ENCODE measurements at places on chromosomes 11 and 22.

DNA sequence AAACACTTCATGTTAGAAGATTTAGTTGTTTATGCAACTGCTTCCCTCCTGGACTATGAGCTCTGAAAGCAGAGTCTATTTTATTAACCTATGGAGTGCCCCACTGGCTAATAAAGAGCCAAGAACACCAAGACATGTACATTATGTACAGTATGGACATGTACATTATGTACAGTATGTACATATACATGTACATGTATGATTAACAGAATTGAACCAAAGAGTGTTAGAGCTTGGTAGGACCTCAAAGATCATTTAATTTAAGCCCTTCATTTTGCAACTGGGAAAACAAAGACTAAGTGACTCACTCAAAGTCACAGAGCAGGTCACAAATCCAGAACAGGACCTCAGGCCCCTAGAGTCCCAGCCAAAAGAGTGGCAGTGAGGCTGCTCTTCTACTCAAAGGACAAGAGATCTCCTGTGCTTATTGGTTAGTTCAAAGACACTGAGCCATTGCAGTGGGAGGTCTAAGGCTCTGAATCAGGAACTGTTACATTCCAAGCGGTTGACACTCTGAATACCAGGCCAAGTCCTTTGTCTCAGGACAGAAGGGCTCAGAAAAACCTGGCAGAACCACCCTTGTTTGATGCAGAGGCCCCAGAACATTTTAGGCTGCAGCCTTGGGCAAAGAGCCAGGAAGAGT, 103.8 kb downstream of the FAM168A start:
- DNase-seq: no peak

DNA sequence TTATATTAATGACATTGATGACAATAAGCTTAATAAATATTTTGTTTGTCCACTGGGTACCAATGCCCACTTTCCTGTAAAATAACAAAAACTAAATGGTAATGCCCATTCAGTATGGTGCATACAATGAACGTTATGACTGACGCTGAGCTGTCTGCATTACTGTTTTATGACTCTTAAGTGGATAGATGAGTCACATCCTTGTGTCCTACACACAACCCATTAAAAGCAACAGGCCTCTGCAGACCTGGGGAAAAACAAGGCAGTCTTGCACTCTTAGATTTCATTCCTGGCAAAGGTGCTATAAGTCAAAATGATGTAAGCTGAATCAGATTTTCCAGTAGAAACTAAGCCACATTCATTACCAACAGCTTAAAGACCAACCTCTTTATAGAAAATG, 176.3 kb upstream of the TMEM45B start:
- no peak for DNase-seq

DNA sequence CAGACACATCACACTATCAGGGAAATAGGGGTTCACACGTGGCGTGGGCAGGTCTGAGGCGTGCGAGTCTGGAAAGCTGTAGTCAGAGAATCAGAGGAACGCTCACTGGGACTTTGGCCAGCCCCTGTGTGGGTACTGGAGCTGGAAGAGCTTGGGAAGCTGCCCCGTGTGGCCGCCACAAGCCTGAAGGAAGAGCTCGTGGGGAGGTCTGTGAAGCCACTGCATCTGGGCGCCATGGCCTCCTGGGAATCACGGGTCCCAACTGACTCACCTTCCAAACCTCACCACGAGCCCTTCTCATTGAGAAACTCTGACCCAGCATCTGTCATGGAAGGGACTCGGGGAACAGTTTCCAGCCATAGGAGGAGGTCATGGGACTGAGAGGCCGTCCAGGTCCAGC, 5.9 kb upstream of the MRGPRF start:
- DNase-seq: no peak

DNA sequence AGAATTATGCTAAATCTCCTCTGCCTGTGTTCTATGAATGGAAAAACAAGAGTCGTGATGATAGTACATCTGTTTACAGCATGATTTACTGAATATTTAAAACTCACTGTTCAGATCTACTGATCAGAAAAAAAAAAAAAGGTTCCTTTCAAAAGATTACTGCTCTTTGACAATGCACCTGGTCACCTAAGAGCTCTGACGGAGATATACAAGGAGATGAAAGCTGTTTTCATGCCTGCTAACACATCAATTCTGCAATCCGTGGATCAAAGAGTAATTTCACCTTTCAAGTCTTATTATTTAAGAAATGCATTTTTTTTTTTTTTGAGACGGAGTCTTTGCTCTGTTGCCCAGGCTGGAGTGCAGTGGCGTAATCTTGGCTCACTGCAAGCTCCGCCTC, 30.7 kb downstream of the CLTCL1 start:
- no peak for DNase-seq

- DNase-seq: no peak
Observed at GRCh38 chr11:12410006-12410728, 32.8 kb downstream of the PARVA start.

GRCh38 chr11:44007481-44008087, 40.2 kb upstream of the ACCSL start:
- no peak for DNase-seq

DNA sequence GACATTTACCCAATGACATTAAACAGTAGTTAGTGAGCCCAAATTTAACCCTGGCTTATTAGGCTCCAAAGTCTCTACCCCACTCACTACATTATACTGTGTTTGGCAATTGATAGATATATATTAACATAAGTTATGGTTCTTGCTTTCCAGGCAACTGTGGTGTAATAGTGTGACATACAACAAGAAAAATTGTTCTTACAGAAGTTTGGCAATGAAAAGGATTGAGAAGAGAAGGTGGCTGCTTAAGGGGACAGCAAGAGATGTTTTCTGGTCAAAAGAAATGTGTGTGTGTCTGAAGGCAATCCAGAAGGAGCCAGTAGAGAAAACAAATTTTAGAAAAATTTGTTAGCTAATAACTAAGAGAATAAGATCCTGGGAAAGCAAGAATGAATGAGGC, 132.4 kb downstream of the SWAP70 start:
- DNase-seq: no peak

GRCh38 chr11:14081581-14082231, 119.2 kb downstream of the SPON1 start:
- no peak for DNase-seq

GRCh38 chr11:76978239-76978638, 56.0 kb upstream of the B3GNT6 start:
- no peak for DNase-seq

DNA sequence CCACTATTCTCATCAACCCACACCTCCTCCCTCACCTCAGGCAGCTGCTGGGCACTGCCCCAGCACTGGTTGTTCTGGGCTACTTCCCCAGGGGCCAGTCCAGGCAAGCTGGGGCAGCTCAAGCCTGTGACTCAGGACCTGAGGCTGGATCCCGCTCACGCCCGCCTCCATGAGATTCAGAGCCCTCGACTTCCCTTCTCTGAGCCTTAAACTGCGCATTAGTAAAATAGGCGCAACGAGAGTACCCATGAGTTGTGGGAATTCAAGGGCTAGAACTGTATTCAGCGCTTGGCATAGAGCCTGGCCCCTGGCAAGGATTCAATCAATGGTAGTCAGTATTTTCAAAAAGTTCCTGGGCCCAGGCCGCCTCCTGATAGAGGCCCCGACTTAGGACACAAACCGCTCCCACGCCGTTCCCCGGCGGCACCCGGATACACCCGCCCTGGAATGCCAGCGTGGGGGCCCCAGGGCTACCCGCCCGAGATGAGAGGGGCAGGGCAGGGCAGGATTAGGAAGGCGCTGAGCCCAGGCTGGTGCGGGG, 723 bp upstream of the CD82 start:
- DNase-seq: no peak

- DNase-seq: no peak
Observed at GRCh38 chr22:22400099-22400498, 108.4 kb downstream of the ZNF280B start.

GRCh38 chr11:127247261-127247851, 246.8 kb upstream of the KIRREL3 start:
- no peak for DNase-seq

- DNase-seq: peak; percentile 50
Observed at GRCh38 chr11:102546427-102546826, 15.9 kb upstream of the MMP7 start.

DNA sequence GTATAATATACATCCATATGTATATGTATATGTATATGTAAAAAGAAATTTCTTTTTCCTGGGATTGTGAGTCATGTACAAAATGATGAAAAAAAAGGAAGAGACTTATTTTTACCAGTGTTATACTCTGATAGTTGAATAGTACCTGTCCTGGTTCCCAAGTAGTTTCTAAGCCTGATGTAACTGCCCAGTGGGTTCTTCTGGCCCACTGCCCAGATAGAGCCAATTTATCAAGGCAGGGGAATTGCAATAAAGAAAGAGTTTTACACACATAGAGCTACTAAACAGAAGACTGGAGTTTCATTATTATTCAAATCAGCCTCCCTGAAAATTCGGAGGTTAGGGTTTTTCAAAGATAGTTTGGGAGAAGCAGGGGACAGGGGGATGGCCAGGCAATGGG, 29.1 kb upstream of the NARS2 start:
- DNase-seq: no peak

- no peak for DNase-seq
Observed at GRCh38 chr11:111729831-111730311, 36.3 kb downstream of the PPP2R1B start.

GRCh38 chr22:28883917-28884746, 760 bp downstream of the ZNRF3 start:
- peak; percentile 26 for DNase-seq
